ENCODE measurements at places on chromosomes 3 and 15. TPM values are rescaled to one million over a fixed set of nuclear protein-coding genes. Genes with fewer than 3 reads are reported as not detected.

- no peak for DNase-seq
These were observed 62.0 kb downstream of the SUCNR1 start for GRCh38 chr3:151935446-151935845.

The ANKRD63 gene
- not detected for total RNA-seq

GRCh38 chr3:4228295-4228694 is 74.9 kb upstream of the SETMAR start:
- DNase-seq: no peak

- no peak for DNase-seq
These were observed 102.8 kb downstream of the PYDC2 start for GRCh38 chr3:191563722-191564121.

The CKMT1A gene
- total RNA-seq: 5.6 TPM

GRCh38 chr3:123055352-123055751 is 11.5 kb upstream of the PDIA5 start:
- no peak for DNase-seq

DNA sequence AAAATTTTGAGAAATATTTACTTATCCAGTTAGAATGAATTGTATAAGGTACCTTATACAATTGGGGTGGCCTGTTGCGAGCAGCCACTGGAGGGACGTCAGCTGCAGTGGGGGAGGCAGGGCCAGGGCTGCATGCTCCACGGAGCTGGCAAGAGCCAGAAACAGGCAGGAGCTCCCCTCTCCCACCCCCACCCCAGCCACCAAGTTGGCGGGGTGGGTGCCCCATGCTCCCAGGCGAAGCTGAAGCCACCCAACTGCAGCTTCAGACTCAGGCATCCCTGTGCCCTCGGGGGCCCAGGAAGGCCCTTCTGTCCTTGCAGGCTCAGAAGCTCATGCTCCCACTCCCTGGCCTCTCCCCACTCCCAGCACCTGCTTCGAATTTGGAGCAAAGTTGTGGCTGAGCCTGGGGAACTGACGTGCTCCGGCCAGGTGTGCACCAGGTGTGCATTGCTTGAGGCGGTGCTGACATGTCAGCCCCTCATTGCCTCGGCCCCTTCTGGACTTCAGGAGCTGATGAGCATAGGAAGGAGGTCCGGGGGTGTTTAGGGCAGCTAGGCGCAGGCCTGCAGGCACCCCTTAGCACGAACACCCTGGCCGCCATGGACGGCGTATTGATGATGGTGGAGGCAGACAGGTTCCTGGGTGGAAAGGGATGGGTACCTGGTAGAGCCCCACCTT is 743.8 kb upstream of the GBE1 start:
- DNase-seq: no peak

DNA sequence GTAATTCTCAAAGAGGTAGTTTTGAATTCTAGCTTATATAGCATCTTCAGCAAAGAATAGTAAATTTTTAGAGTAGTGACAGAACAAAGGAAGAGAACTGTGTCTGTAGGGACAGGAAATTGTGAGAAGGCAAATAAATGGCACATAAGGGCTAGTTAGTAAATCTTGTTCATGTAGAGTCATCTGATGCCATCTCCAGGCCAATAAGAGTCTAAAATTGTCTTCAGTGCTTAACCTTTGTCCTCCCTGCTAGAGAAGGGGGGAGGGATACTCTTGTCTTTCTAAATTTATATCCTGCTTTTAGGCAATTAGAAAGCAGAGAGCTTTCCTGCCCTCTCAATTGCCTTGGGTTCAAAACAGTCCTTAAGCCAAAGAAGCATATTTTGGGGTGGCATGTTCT is 87.0 kb upstream of the DNAJC19 start:
- no peak for DNase-seq

DNA sequence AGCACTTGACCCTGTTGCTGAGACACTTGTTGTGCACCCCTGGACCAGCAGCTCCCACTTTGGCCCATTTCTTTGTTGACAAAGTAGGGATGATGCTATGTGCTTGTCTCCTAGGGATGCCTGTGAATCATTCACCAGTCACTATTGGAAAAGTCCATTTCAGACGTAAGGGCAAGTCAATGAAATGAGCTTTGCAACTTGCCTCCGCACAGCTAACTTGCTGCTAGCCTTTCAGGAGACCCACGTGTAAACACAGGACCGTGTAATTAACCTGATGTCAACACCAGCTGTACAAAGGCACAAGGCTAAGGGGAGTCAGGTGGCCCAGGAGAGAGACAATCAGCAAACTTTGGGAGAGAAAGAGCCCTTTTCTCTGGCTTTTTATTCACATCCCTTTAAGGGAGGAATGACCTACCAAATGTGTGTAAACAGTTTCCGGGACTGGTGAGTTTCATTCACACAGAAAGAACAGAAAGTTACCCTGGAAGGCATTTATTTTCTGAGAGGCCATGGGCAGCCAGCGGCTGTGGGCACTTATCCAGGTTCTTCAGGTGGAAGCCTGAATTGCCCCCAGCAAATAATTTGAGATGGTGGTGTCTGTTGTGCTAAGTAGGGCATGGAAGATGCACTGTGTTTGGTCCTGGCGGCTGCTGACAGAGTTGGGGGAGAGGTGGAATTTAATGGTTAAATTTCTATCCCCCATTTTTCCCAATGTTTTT is 54.0 kb downstream of the TIPARP start:
- DNase-seq: no peak

DNA sequence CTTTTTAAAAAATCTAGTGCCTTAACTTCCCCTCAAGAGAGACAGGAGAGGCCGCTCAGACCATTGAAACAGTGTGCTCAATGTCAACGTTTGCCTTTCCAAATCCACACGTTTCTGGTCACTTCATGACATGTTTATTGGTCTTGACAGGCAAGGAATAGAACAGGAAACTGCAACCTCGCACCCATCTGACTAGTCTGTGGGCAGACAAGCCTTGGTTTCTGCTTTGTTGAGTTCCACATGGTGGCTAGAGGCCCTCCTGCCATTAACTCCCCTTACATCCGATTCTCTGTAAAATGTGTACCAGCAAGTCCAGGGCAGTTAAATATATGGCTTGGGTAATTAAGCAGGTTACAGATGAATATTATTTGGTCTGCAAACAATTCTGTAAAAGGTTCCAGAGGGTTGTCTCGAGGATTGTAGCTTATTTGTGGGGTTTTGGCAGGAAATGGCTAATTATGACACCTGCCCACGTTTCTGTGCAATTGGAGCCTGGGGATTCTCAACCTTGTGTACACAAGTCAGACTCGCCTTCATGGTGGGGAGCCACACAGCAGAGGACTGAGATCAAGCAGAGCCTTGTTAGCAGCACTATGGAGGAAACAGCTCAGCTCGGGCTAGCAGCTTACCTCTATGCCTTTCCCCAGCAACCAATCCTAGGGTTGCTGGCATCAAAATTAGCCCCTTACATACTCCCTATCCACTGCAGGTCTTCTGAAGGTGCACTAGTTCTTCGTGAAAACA is 317.5 kb upstream of the IGF1R start:
- no peak for DNase-seq

DNA sequence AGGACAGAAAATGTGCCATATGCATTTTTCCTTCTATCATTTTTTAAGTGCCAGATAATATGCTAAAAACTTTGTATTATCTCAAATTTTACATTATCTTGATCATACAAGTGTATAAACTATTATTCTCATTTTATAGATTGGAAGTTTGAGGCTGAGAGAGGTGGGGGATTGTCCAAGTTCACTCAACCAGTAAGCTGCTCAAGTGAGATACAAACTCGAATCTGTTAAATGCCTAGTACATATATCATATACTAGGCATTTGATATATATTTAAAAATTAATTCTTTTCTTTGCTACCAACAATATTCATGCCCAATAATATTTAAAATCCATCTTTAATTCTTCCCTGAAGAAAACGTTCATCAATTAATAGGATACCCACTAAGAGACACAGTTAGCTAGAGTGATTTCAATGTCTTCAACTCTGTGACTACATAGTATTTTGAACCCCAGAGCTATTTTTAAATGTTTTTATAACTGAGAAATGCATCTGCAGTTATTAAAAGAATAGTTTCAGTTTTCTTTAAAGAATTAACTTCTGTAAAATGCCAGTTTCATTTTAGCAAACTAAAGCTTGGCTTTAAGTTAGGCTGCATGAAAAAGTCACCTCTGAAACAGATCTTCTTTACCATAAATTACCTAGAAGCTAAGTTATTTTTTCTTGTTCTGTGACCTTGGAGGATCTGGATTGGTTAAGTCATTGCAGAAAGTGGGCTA is 40.4 kb downstream of the IQCB1 start:
- no peak for DNase-seq

DNA sequence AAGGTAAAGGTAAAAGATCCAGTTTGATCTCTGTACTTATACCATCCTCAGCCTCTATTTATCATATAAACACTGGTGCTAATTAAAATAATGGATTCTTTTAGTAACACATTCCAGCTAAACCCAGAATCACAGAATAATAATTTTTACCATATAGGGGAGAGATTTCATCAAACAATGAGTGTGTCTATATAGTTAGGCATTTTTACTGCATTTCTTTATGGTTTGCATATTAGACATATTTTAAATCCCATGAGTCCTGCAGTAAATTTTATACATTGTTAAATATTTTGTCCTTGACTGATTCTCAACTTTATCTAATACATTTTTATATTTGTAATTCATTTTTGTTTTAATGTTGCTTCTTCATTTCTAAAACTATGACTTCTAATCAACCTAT is 323.7 kb upstream of the AGTR1 start:
- no peak for DNase-seq

GRCh38 chr3:9595877-9596276 is 42.3 kb upstream of the LHFPL4 start:
- DNase-seq: no peak

- DNase-seq: no peak
These were observed 160.4 kb upstream of the KCNH8 start for GRCh38 chr3:18987862-18988447.

GRCh38 chr3:143848704-143849103 is 436 bp upstream of the SLC9A9 start:
- DNase-seq: no peak

The TM6SF1 gene
- 20.1 TPM for total RNA-seq

The PYGO1 gene
- 44.0 TPM for total RNA-seq

- DNase-seq: no peak
These were observed 33.5 kb downstream of the ALS2CL start for GRCh38 chr3:46660003-46660402.

GRCh38 chr3:129245141-129245540 is 4.3 kb upstream of the COPG1 start:
- no peak for DNase-seq

- DNase-seq: no peak
These were observed 62.1 kb downstream of the EFCAB12 start for GRCh38 chr3:129366312-129366831.
